GM23338 (cell line): ENCODE measurements at places on chromosomes 4 and X. TPM values are rescaled to one million over a fixed set of nuclear protein-coding genes. Genes with fewer than 3 reads are reported as not detected.

DNA sequence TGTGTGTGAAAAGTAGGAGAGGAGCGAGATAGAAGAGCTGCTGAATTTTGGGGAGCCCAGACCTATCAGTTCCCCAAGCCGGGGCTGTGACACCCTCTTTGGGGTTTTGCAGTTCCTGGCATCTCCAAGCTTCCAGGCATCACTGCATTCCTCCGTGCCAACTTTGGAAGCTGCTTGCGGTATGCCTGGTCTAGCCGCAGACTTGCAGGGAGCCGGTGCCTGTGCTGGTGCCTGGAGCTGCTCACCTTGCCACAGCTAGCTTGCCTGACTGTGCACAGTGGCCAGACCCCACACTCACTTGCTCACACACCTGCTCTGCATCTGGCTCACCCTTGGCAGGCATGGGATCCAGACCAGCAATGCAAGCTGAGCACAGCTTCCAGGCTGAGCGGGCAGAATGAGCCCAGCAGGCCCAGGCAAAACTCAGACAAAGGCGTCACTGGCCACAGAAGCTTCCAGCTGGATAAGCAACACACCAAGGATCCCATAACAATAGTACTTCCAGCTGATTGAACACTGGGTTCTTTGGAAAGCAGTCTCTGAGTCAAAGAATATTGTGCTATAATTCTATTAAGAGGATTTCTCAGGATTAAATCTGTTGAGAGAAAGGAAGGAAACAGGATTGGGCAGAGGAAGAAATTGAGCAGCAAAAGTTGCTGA lies 390.9 kb downstream of the TEX13C start:
- no peaks in the 10 kb centered on the region for H3K36me3 ChIP-seq
- H3K27me3 ChIP-seq = no peaks in the 10 kb centered on the region
- no peak for DNase-seq
- no peaks in the 10 kb centered on the region for H3K4me1 ChIP-seq
- no peak overlapping the region for H3K4me3 ChIP-seq
- H3K27ac ChIP-seq = no peak overlapping the region

DNA sequence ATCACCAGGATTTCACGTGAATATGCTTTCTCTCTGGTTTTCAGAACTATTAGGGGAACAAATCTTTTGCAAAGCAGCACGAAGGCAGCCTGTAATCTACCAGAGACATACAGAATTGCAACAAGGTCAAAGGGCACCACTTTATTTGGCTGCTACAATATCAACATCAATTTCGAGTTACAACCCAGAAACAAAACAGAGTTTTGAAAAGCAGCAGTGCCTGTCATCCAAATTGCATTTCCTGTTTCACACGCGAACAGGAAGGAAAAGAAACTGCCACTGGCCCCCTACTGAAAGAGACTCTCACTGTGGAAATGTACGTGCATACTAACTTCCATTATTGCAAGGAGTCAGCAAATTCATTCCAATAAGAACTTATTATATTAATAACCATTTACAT lies 17.1 kb upstream of the C1QTNF7 start:
- H3K36me3 ChIP-seq = no peaks in the 10 kb centered on the region
- H3K4me3 ChIP-seq = no peak overlapping the region
- no peak for DNase-seq
- H3K27me3 ChIP-seq = no peaks in the 10 kb centered on the region
- no peaks in the 10 kb centered on the region for H3K4me1 ChIP-seq

- H3K27ac ChIP-seq = no peak overlapping the region
- no peaks in the 10 kb centered on the region for H3K27me3 ChIP-seq
- no peak overlapping the region for H3K4me3 ChIP-seq
- no peaks in the 10 kb centered on the region for H3K36me3 ChIP-seq
Measured at GRCh38 chr4:3688018-3688998, 77.9 kb upstream of the ADRA2C start.

GRCh38 chr4:153518637-153519389 lies 52.7 kb downstream of the TMEM131L start:
- H3K36me3 ChIP-seq = no peaks in the 10 kb centered on the region
- no peaks in the 10 kb centered on the region for H3K27me3 ChIP-seq
- peaks cover 45% of the 10 kb centered on the region for H3K4me1 ChIP-seq
- no peak overlapping the region for H3K4me3 ChIP-seq
- H3K27ac ChIP-seq = no peak overlapping the region

DNA sequence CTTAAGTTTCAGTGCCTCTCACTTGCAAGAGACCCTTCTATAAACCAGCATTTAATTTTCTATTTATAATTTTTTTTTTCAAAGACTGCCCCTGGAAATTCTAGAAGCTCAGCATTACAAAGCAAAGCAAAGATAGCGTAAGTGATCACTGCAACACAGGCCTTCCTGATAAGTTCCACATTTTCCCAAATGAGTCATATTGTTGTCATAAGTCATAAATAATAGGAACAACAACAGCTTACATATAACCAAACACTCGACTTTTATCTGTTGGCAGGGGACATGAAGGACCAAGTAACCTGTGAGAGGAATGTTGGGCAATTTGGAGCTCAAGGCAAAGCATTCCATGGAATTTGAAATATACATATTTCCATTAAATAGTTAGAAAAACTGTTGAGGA lies 815.5 kb downstream of the DMD start:
- no peaks in the 10 kb centered on the region for H3K27me3 ChIP-seq
- H3K36me3 ChIP-seq = no peaks in the 10 kb centered on the region
- H3K4me3 ChIP-seq = no peak overlapping the region
- no peaks in the 10 kb centered on the region for H3K4me1 ChIP-seq
- no peak for DNase-seq
- no peak overlapping the region for H3K27ac ChIP-seq

DNA sequence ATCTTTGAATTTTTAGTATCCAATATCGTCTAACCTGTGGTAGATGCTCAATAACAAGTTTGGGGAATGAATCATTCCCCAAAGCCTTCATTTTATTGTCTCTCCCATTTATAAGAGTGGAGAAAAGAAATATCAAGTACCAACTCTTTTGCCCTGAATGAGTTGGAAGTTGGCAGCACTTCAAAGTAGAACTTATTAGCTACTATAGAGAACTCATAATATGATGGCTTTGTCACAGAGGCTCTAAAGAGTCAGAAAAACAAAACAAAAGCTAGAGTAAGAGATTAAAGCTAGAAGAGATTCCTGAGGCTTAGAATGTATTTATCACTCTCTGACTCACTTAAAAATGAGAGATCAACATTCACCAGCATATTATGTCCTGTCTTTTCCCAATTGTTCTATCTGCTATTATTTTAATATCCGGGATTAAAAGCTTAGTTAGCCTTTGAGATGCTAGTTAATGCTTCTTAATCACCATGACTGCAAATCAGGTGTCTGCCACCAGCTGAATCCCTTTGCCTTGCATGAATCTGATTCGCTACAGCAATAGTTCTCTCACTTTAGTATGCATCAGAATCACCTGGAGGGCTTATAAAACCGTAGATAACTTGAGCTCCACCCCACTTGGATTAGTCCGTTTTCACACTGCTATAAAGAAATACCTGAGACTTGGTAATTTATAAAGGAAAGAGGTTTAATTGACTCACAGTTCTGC lies 77.9 kb downstream of the PALLD start:
- no peaks in the 10 kb centered on the region for H3K4me1 ChIP-seq
- no peak overlapping the region for H3K4me3 ChIP-seq
- DNase-seq = no peak

DNA sequence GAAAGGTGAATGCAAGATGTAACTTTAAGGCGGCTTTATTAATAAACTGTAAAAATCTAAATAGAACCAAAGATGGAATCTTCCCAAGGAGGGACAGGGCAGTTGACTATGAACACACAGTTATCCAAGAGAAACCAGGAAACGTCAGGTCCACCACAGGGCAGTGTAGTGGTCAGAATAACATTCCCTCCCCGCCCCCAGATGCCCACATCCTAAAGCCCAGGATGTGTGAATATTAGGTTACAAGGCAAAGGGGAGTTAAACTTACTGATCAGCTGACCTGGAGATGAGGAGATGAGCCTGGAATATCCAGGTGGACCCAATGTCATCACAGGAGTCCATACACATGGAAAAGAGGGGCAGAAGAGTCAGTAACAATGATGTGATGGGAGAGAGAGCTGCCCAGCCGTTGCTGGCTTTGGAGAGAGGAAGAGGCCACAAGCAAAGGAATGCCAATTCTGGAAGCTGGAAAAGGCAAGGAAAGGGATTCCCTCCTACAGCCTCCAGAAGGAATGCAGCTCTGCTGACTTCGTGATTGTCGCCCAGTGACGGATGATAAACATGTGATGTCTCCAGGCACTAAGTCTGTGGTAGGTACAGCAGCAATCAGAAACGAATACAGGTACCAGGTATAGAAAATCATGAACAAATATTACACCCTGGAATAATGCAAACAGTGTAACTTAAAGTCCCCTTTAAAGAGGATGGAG lies 5.2 kb downstream of the SH3KBP1 start:
- no peak for DNase-seq
- no peaks in the 10 kb centered on the region for H3K36me3 ChIP-seq
- no peak overlapping the region for H3K4me3 ChIP-seq
- no peak overlapping the region for H3K27ac ChIP-seq
- no peaks in the 10 kb centered on the region for H3K4me1 ChIP-seq

DNA sequence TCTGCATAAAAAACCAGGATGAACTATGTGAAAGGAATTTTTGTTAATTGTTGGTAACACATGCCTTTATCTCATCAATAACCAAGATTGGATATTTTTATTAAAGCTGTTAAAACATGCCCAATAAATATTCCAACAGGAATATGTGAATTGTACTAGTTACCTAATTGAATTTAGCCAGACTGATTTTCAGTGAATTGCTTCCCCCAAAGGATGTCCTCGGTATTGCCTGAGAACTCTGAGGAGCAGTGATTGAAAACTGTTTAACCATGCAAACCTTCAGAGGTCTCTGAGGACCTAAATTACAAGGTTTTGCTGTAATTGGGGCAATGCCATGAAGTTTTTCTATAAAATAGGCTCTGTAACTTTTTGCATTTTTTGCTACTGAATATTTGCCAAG lies 66.6 kb downstream of the BLTP1 start:
- H3K36me3 ChIP-seq = 0 out of 2 replicates have a peak, but pooled peaks cover 4% of the 10 kb centered on the region
- no peaks in the 10 kb centered on the region for H3K27me3 ChIP-seq
- no peaks in the 10 kb centered on the region for H3K4me1 ChIP-seq
- no peak overlapping the region for H3K4me3 ChIP-seq

DNA sequence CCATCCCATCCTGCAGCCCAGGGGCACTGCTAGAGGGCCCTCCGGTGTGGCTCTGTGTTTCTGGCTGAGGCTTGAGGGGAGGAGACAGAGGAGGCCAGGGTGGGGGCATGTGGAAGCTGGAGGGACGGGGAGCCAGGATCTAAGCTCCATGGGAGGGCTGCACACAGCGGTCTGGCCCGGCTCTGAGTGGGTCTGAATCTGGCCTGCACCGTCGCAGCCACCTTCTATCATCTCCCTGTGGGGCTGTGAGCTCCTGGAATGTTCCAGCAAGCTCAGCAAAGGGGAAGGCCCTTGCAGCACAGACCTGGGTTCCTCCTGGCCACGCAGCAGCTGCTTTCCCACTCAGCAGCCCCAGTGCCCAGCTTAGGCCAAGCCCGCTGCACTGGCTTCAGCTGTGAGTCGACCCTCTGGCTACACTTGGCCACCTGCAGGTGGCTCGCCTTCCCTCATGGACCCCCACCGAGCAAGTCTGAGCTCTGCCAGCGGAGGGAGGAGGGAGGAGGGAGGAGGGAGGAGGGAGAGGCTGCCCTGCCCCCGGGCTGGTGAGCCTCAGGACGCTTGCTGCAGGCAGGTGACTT lies 5.3 kb downstream of the NKX1-1 start:
- DNase-seq = no peak
- H3K4me1 ChIP-seq = peaks cover 5% of the 10 kb centered on the region; the same call in 1 of the 2 replicates
- H3K27ac ChIP-seq = no peak overlapping the region
- H3K27me3 ChIP-seq = peaks cover 55% of the 10 kb centered on the region
- no peak overlapping the region for H3K4me3 ChIP-seq
- no peaks in the 10 kb centered on the region for H3K36me3 ChIP-seq

DNA sequence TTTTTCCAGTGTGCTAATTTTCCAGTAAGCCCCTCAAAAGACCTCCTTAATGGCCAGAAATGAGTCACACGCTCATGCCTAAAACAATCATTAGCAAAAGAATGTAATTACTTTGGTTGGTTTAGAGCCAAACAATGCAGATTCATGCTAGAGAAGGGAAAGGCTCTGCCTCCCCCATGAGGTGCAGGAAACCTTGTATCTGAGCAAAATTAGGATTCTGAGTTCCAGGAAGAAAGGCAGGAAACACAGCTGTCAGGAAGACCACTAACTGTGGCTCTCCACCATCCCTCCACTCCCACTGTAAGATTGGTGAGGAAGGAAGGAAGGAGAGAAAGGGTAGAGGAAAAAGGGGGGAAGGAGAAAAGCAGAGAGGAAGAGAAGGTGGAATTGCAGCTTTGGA lies 104.9 kb upstream of the DHX15 start:
- no peak overlapping the region for H3K4me3 ChIP-seq
- H3K27ac ChIP-seq = no peak overlapping the region
- H3K27me3 ChIP-seq = no peaks in the 10 kb centered on the region
- H3K36me3 ChIP-seq = no peaks in the 10 kb centered on the region

DNA sequence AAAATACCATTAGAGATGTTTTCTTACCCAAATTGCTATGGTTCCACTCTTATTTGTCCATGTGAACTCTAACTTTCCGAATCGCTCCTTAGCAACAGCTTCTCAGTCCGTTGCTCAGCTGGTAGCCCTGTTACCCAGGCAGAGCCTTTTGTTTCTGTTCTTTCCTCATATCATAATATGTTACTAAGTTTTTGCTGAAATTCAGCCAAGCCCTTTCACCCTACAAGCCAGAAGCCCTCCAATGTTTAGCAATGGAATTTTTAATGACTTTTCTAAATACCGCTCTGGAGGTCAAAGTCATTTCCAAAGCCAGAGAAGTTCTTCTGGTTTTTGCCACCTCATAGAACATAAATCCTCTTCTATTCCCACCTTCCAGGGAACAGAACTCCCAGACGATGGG lies 1029.5 kb downstream of the C4orf33 start:
- no peaks in the 10 kb centered on the region; the same call in 1 of the 2 replicates for H3K4me1 ChIP-seq
- no peak for DNase-seq
- no peaks in the 10 kb centered on the region for H3K36me3 ChIP-seq
- no peak overlapping the region for H3K27ac ChIP-seq
- H3K4me3 ChIP-seq = no peak overlapping the region

GRCh38 chrX:153692003-153692402 lies 4.3 kb downstream of the SLC6A8 start:
- no peaks in the 10 kb centered on the region for H3K36me3 ChIP-seq
- H3K4me3 ChIP-seq = no peak overlapping the region
- H3K4me1 ChIP-seq = no peaks in the 10 kb centered on the region

DNA sequence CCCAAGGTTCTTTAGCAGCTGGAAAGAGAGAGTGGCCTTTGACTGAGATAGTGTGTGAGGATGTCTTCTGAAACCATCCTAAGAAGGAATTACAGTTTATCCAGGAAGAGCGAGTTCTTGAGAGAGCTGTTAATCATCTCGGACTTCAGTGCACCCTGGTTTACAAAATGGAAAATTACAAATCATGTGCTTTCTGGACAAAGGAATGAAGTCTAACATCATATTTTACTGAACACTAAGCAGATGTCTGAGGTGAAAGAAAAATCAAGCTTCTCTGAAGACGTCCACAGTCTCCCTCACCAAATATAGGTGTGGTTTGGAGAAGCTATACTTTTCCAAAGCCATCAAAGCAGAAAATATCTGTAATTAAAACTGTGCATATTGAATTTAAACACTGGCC lies 30.8 kb upstream of the CYP2U1 start:
- no peaks in the 10 kb centered on the region for H3K36me3 ChIP-seq
- H3K27ac ChIP-seq = no peak overlapping the region
- no peak overlapping the region for H3K4me3 ChIP-seq
- H3K27me3 ChIP-seq = no peaks in the 10 kb centered on the region

GRCh38 chrX:118552121-118552900 lies 56.7 kb downstream of the DOCK11 start:
- DNase-seq = no peak
- no peak overlapping the region for H3K27ac ChIP-seq
- no peaks in the 10 kb centered on the region for H3K27me3 ChIP-seq
- H3K36me3 ChIP-seq = no peaks in the 10 kb centered on the region

The PNMA6A gene
- 6.6 and 7.1 TPM in 2 replicates for total RNA-seq
